Stimulated activated CD4-positive, alpha-beta T cell treated with anti-CD3 and anti-CD28 coated beads, Interleukin-15, amount 100 ng/mL, for 24 hours (primary cell): ENCODE measurements at places on chromosomes 2 and 18.
A peak's percentile ranks its signal among the peaks of the same experiment; 100 is the strongest.

DNA sequence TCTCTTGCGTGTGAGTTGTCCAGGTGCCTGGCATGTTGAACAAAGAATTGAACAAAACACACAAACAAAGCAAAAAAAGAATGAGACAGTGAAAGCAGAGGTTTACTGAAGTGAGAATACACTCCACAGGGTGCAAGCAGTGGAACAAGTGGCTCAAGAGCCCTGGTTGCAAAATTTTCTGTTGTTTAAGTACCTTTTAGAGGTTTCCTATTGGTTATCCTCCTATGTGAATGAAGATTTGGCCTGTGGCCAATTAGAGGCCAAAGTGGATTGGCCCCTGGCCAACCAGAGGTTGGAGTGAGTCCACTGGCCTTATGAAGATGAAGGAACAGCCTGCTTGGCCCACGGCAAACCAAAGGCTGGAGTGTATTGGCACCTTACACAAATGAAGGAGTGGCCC is 1188.5 kb upstream of the NRXN1 start:
- DNase-seq, result no peak

DNA sequence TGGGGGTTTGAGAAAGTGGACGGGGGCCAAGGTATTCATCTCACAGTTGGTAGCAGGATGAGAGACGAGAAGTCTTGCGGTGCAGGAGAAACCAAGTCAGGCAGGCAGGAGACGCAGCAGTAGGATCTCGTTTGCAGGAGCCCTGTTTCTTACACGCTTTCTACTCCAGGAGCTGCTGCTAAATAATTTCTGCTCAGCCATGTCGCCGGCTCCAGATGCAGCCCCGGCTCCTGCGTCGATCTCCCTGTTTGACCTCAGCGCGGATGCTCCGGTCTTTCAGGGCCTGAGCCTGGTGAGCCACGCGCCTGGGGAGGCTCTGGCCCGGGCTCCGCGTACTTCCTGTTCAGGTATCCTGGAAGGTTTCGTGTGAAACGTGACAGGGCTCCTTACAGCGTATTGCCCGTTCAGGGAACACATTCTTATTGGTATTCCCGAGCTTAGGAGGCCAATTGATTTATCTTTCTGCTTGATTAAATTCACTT is 494 bp downstream of the ANKZF1 start:
- peak; percentile 80 for DNase-seq

DNA sequence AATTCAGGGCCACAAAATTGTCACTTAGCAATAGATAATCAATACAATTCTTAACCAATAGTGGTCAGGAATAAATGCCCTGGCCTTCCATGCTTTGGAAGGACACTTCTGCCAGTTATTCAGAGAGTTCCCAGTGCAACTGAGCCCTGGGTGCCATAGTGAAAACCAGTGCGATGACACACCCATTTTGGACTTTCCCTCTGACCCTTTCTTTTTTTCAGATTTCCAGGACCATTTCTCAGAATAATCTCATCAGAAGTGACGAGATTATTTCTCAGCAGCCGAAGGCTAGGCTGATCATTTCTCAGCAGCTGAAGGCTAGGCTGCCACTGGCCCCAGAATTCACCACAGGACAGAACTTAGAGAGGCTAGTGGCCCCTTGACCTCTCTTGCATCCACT is 106.6 kb upstream of the MYCN start:
- no peak for DNase-seq

DNA sequence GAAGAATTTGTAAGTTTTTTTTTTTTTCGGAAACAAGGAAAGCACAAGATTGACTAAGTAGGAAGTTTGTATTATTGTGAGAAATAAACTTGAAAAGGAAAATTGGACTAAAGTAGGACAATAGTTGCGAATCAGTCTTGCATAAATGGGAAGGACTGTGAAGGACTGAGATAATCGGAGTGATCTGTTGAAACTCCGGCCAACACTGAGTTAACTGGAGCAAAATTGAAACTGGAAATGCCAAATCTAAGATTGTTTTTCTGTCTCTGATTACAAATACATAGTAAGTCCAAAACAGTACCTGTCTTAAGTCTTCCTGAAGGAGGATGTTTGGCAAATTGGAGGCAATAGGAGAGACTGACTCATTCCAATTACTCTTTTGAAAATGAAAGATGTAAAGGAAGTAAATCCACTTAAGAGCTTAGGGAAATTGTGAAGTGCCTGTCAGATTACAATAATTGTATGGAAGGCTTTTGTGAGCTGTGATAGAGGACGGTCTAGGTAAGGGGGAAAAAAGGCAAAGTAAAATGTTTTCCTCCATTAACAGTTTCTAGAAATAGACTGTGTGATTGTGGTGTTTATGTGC is 204.9 kb upstream of the CYRIA start:
- no peak for DNase-seq

GRCh38 chr2:113278073-113278741 is 514 bp downstream of the PAX8 start:
- DNase-seq, result no peak
